ENCODE measurements at places on chromosomes 4 and X.

DNA sequence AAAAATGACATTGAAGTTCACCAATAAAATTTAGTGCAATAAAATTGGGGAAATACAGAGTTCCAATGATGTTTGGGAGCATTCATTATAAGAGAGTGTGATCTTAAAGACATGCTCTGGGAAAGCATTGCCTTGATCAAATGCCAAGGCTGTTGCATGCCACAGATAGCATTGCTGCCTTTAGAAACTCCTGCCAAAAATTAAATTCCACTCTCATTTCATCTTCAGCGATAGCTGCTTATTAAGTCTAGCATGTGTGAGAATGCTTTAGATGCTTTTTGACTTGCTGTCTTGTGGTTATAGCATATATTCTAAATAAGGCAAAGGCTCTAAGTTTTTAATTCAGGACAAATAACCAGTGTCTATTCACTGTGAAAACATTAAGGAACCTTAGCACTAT is 49.3 kb downstream of the NPNT start:
- DNase-seq = no peak

GRCh38 chr4:138243369-138243768 is 1.2 kb upstream of the SLC7A11 start:
- no peak for DNase-seq

GRCh38 chr4:72312032-72312650 is 256.9 kb downstream of the ADAMTS3 start:
- peak; percentile 55 for DNase-seq

DNA sequence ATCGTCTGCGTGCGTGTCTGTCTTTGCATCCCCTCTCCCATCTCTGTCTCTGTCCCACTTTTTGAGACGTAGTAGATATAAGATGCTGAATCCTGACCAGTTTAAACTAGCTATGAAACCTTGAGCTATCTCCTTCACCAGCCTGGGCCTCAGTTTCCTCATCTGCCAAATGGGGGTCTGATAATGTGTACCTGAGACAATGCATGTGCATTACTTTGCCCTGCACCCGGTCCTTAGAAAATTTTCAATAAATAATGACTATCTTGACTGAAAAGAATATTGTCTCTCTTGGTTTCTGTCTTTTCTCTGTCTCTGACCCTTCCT is 602 bp downstream of the KANTR start:
- no peak for DNase-seq

- no peak for DNase-seq
These were observed 13.5 kb downstream of the NSUN7 start for GRCh38 chr4:40763228-40763716.

DNA sequence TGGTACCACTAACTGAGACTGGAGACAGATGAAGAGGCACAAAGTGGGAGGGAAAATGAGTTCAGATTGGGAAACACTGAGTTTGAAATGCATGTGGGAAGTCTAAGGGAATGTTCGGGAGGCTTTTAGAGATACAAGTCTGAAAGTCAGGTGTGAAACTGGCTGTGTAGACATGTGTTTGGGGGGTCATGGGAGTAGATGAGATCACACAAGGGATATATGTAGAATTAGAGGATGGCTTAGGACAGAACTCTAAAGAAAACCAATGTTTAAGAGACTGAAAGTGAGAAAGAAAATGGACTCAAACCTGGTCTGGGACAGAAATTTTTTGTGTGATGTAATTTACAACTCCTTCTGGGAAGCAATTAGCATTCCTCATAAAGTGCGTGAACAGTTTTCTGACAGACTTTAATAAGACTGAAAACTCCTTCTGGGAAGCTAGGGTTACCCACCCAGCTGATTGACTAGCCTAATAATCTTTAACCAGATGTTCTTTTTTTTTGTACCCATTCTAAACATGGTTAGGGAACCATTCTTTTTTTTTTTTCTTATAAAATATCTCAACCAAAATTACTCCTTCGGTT is 8.7 kb upstream of the JADE1 start:
- no peak for DNase-seq

DNA sequence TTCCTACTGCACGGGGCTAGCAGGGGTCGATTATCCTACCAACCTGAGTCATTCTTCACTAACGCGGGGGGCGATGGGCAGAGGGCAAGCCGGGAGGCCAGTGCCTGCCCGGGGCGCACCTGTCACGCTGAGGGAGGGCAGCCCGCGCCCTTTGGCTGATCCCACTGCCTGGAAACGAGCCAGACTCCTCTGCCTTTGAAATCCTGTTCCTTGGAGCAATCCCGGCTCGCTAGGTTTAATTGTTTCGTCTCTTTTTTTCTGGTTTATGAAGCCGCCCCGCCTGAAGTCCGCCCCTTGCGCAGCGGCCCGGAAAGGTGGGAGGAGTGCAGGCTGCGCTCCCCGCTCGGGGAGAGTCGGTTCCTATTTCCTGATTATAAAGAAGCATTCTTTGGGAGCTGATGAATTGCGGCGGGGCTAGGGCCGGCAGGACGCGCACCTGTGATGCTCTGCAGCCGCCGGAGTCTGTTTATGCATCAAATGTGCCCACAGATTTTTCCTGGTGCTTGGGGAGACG is 484.2 kb downstream of the BCOR start:
- peak; percentile 74 for DNase-seq

GRCh38 chr4:48074657-48075056 is 58.1 kb downstream of the NIPAL1 start:
- no peak for DNase-seq

DNA sequence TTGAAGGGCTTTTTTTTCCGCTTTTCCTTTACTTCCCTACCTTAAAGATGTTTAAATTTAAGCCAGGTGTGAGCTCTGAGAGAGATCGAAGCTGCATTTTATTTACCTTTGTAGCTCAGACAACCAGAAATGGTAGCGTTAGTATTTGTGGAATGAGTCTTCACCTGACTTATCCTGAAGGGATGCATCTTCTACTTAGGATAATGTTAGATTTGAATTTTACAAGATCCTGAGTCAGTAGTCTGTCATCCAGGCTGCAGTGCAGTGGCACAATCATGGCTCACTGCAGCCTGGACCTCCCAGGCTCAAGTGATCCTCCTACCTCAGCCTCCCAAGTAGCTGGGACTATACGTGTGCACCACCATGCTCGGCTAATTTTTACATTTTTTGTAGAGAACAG is 26.2 kb downstream of the TMSB4X start:
- no peak for DNase-seq

DNA sequence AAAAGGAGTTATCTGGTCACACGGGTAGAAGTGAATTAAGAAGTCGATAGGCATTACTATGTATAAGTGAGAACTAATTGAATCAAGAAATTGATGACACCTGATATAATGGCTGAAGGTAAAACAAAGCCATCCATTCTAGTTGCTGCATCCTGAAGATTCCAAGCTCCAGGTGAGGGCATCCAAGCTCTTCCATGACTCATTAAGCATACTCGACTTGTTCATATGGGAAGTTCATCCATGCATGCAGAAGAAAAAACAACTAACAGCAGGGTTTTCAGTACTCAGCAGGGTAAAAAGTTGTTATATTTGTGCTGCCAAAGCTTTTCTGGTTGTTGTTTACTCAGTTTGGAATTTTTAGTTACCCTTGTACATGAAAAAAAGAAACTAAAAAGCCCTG is 508.0 kb upstream of the CXorf51A start:
- DNase-seq = no peak

DNA sequence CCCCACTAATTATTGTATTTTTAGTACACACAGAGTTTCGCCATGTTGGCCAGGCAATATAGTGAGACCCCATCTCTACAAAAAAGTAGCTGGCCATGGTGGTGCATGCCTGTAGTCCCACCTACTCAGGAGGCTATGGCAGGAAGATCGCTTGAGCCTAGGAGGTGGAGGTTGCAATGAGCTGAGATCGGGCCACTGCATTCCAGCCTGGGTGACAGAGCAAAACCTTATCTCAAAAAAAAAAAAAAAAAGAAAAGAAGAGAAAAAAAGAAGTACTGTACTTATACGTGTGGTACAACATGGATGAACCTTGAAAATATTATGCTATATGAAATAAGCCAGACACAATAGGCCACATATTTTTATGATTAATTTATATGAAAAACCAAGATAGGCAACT is 9.9 kb upstream of the WDR45 start:
- no peak for DNase-seq

GRCh38 chr4:5040856-5041620 is 10.2 kb upstream of the STK32B start:
- peak; percentile 46 for DNase-seq

DNA sequence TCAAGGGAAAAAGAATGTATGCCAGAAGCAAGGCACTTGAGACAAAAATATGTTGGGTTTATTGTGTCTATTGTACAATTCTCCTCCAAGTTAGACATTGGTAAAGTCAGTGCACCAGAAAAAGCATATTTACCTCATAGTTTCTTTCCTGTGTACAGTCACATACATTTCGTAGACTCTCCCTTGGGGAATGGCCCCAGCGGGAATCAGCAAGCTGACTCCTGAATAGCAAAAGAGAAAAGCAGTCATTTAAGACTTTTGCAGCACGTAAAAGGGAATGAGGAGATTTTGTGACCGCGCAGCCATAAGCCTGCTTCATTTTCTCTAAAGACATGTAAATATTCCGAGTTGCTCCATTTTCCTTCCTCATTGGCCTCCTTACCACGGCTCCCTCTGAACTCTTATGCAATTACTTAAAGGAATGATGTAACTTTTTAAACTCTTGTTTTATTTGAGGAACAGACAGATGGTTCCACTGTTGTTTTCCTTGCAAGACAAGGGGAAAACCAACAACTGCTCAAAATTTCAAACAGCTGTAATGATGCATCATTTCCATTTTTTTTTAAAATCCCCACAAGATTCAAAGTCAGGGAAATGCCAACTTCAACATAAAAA is 332.7 kb downstream of the UNC5C start:
- DNase-seq = no peak

DNA sequence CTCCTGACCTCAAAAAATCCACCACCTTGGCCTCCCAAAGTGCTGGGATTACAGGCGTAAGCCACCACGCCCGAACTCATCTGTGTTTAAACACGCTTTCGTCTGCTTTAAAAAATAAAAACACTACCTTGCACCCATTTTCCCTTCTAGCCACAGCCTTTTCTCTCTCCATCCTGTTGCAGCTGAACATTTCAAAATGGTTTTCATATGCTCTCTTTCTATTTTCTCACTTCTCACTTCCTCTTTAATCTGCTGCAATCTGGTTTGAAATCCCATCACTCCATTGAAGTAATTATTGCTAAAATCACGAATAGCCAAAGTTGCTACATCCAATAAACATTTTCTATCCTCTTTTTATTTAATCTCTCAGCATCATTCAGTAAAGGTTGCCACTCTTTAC is 70.0 kb downstream of the DCHS2 start:
- no peak for DNase-seq

GRCh38 chr4:6199422-6199921 is 877 bp downstream of the JAKMIP1 start:
- DNase-seq = peak; percentile 18

GRCh38 chr4:165720411-165721082 is 152.5 kb upstream of the TLL1 start:
- DNase-seq = no peak

DNA sequence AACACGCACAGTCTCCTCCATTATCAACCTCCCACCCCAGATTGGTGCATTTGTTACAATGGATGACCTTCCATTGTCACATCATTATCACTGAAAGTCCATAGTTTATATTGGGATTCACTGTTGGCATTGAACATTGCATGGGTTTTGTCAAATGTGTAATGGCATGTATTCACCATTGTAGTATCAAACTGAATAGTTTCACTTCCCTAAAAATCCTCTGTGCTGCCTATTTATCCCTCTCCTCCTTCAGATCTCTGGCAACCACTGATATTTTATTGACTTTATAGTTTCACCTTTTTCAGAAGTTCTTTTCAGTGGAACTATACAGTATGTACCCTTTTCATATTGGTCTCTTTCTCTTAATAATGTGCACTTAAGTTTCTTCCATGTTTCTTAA is 1565.4 kb downstream of the PCDH18 start:
- DNase-seq = no peak

DNA sequence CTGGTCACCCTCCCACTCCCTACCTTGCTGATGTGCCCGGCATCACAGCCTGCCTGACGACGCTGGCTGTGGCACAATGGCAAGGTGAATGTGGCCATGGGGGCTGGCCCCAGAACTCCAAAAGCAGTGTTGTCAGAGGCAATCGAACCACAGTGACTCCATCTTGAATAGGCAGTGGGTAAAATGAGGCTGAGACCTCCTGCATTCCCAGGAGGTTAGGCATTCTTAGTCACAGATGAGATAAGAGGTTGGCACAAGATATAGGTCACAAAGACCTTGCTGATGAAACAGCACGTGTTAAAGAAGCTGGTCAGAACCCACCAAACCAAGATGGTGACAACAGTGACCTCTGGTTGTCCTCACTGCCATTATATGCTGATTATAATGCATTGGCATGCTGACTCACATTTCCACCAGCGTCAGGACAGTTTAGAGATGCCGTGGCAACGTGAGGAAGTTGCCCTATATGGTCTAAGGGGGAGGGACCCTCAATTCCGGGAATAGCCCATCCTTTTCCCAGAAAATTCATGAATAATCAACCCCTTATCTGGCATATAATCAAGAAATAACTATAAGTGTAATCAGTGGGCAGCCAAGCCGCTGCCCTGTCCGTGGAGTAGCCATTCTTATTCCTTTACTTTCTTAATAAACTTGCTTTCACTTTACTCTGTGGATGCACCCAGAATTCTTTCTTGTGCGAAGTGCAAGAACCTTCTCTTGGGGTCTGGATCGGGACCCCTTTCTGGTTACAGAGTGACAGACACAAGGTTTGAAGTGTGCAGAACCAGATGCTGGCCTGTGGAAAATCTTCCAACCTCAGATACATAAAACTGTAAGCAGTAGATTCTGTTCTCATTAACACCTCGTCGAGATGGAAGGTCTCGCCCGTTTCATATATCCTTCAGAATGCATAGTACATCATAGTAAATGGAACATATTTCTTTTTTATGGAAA is 26.8 kb upstream of the CLDN24 start:
- no peak for DNase-seq

DNA sequence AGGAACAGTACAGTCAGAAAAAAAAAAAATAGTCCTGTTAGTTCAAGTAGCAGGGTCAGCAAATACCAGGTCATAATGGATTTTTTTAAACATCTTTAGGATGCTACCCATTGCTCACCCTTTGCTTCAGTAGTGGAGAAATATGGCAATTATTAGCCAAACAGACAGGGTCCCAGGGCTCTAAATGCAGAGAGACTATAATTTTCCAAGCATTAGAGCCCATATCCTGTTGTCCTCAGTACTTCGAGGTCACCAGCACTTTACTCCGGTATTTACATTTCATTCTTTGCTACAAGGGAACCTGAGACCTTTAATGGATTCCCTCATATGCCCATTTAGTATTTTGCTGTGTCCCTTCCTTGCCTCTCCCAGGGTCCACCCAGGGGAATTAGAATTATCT is 1562.9 kb upstream of the TENM3 start:
- no peak for DNase-seq

GRCh38 chr4:82811838-82812341 is 13.3 kb upstream of the SCD5 start:
- no peak for DNase-seq

DNA sequence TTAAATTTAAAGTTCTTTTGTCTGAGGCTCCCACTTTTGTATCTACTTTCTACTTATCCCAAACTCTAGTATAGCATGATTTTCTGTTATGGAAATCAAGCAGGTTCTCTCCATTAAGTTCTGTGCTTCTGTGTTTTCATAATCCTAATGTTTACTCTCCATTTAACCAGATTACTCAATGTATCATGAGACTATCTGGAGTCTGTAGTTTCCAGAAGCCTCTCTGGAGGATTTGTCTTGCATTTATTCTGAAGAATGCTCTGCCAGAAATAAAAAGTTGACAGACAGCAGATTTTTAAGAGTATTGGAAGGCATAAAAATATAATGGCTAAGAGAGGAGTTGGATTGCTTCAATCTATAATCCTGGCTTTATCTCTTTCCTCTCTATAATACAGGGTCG is 39.2 kb upstream of the PLS3 start:
- no peak for DNase-seq

All from hepatocyte (in vitro differentiated cells).